Calu3 (cell line): ENCODE measurements at places on chromosomes 2 and 18. TPM values are rescaled to one million over a fixed set of nuclear protein-coding genes. Genes with fewer than 3 reads are reported as not detected.

Gene ANKRD30BL
- total RNA-seq, result not detected in 2 replicates

Gene CROCC2
- total RNA-seq, result not detected in 2 replicates

Gene ANKRD29
- 6.9 and 7.8 TPM in 2 replicates for total RNA-seq

Gene NR4A2
- 4.9 and 6.2 TPM in 2 replicates for total RNA-seq

Gene RGPD5
- total RNA-seq, result 19.8 and 22.9 TPM in 2 replicates

GRCh38 chr2:236536727-236537398 is 32.8 kb upstream of the ACKR3 start:
- H3K27ac ChIP-seq, result no peak overlapping the region
- peaks cover 28% of the 10 kb centered on the region for H3K27me3 ChIP-seq
- no peaks in the 10 kb centered on the region for H3K36me3 ChIP-seq
- DNase-seq, result no peak
- no peaks in the 10 kb centered on the region for H3K4me1 ChIP-seq

- H3K4me1 ChIP-seq, result no peaks in the 10 kb centered on the region
- H3K27ac ChIP-seq, result no peak overlapping the region
- H3K27me3 ChIP-seq, result no peaks in the 10 kb centered on the region
Observed at GRCh38 chr2:4499316-4500030, 796.1 kb downstream of the DCDC2C start.

GRCh38 chr2:73984922-73985307 is 205 bp downstream of the TET3 start:
- H3K4me3 ChIP-seq, result peak overlapping the region; percentile 81
- peaks cover 78% of the 10 kb centered on the region for H3K4me1 ChIP-seq
- DNase-seq, result peak; percentile 75
- peaks cover 82% of the 10 kb centered on the region for H3K36me3 ChIP-seq
- no peak overlapping the region for H3K27ac ChIP-seq

DNA sequence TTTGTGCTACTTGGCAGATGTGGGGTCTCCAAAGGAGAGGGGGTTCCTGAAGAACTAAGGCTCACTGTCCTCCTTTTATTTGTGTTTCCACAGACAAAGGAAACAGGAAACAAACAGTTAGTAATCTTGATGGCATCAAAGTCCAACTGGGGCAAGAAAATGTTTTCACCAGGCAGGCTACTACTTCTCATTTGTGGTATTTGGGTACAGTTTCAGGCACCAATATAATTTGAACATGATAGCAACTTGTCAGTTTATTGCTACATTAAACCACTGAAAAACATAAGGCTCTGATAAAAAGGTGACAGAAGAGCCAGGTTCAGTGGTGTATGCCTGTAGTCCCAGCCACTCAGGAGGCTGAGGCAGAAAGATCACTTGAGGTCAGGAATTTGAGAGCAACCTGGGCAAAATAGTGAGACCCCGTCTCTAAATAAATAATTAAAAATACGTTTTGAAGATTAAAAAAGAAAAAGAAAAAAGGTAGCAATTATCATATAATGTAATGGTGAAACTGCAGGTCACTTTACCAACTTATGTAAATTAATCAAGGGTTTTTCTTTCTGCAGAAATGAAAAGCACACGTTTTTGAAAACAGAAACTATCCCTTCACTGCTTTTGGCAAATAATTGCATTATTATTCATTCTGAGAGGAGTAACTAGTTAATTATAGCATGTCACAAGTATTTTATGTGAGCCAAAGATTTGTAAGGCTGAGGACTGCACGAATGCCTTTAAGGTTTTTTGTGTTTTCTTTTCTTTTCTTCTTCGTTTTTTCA is 157.5 kb upstream of the CAVIN2 start:
- no peaks in the 10 kb centered on the region for H3K4me1 ChIP-seq
- no peak for DNase-seq
- H3K27ac ChIP-seq, result no peak overlapping the region
- no peaks in the 10 kb centered on the region for H3K36me3 ChIP-seq
- H3K4me3 ChIP-seq, result no peak overlapping the region

DNA sequence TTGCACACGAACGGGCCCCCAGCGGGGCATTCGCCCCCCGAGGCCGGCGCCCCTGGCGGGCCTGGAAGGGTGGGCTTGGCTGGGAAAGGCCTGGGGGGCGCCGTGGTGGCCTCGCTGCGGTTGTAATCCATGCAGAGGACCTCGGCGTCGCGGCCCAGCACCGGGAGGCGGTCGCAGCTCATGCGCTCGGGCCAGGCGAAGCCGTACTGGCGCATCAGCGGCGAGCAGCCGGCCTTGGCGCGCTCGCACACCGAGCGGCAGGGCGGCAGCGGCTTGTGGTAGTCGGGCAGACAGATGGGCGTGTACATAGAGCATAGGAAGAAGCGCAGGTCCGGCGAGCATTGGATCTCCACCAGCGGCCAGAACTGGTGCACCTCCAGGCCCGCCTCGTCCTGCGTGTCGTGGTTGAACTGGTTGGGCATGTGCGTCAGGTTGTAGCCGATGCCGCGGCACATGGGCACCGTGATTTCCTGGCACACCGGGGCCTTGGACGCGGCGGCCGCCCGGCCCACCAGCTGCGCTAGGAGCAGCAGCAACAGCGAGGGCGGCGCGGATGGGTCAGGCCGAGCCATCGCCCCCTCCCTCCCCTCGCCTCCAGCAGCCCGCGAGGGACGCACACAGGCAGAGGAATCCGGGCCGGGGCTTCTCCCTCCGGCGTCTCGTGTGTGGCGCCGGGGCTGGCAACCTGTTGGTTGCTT is 1.4 kb downstream of the FZD5 start:
- H3K27me3 ChIP-seq, result no peaks in the 10 kb centered on the region
- H3K4me1 ChIP-seq, result peaks cover 51% of the 10 kb centered on the region
- peaks cover 68% of the 10 kb centered on the region for H3K36me3 ChIP-seq
- peak overlapping the region; percentile 83 for H3K27ac ChIP-seq
- H3K4me3 ChIP-seq, result peak overlapping the region; percentile 82
- DNase-seq, result peak; percentile 37

GRCh38 chr2:162106146-162106551 is 32.1 kb upstream of the DPP4 start:
- H3K27me3 ChIP-seq, result no peaks in the 10 kb centered on the region
- H3K27ac ChIP-seq, result no peak overlapping the region
- no peak overlapping the region for H3K4me3 ChIP-seq
- no peaks in the 10 kb centered on the region for H3K36me3 ChIP-seq
- DNase-seq, result no peak

DNA sequence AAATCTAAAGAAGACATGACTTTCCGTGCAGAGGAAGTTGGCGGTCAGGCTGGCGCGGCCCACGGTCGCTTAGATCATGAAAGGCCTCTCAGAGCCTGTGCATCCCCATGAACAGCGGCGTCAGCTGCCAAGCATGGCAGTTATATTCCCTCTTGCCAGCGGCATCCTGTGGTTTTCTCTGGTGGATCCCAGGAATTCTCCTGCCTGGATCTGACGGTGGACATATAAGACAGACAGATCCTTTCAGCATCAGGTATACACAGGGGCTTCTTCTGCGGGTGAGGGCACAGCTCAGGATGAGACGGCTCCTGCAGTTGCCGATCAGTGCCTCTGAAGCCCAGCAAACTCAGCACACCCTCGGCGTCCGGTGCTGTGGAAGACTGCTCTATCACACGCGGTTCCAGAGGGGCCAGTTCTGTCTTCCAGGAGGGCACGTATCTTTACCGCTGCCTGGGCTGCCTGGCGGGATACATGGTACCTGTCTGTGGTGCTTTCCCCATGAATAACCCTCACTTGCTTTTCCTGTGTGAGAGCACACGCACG is 157.8 kb downstream of the LDLRAD4 start:
- peaks cover 12% of the 10 kb centered on the region for H3K4me1 ChIP-seq
- H3K27ac ChIP-seq, result no peak overlapping the region
- no peaks in the 10 kb centered on the region for H3K27me3 ChIP-seq
- H3K4me3 ChIP-seq, result no peak overlapping the region
- no peaks in the 10 kb centered on the region for H3K36me3 ChIP-seq

DNA sequence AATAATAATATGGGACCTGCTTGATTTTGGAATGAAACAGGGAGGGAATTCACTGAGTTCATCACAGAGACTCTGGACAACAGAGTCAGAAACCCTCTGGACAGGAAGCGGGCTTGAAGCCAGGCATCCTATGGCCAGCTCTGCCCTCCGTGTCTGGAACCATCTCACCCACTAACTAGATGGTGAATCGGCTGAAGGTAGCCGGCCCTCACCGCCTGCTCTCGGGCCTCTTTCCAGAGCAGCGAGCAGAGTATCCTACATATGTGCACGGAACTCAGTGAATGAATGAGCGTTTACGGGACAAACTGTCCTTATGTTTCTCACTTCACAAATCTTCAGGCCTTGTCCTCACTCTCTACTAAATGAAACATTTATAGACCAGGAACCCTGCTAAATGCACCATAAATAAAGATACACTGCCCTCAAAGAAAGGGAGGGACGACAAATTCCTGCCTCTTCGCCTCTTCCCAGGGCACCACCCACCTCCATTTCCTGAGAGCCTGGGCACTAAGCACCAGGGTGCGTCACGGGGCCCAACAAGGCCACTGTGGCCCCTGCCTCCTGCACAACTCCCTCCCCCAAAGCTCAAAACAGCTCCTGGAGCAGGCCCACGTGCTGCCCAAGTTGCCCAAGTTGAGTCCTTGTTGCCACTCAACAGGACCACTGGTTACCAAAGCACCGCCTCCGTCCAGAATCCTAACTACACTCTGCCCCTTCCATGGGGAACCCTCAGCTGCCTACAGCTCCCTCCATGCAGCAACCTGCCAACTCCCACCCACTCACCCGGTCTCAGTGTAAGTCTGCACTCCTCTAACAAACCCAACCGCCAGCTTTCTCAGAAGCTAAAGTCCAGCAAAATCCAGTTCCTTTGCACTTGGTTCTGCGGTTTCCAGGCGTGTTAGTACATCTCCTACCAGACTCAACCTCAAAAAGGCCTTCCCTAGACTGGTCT is 1.7 kb downstream of the TBC1D8 start:
- H3K4me1 ChIP-seq, result peaks cover 58% of the 10 kb centered on the region
- H3K36me3 ChIP-seq, result peaks cover 28% of the 10 kb centered on the region
- no peaks in the 10 kb centered on the region for H3K27me3 ChIP-seq

- no peaks in the 10 kb centered on the region for H3K4me1 ChIP-seq
- no peaks in the 10 kb centered on the region for H3K36me3 ChIP-seq
- DNase-seq, result no peak
- H3K4me3 ChIP-seq, result no peak overlapping the region
Observed at GRCh38 chr2:230589497-230590015, 123.1 kb upstream of the CAB39 start.

DNA sequence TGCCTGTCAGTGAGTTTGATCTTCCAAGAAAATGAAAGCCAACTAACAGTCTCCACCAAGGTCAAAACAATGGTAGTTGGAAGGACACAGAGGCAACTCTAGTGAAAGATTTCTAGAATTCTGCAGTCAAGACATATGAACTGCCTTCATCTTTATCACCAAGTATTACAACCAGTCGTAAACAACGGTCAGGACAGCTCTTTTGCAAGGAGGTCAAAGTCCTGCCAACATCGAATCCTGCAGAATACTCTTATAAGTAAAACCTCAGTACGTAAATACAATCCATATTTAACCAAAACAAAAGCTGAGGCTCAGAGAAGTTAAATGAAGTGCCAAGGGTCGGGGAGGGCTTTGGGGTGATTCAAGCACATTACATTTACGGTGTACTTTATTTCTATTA is 3.1 kb downstream of the FEZ2 start:
- no peak overlapping the region for H3K27ac ChIP-seq
- peaks cover 20% of the 10 kb centered on the region for H3K36me3 ChIP-seq
- no peak for DNase-seq
- H3K27me3 ChIP-seq, result no peaks in the 10 kb centered on the region

DNA sequence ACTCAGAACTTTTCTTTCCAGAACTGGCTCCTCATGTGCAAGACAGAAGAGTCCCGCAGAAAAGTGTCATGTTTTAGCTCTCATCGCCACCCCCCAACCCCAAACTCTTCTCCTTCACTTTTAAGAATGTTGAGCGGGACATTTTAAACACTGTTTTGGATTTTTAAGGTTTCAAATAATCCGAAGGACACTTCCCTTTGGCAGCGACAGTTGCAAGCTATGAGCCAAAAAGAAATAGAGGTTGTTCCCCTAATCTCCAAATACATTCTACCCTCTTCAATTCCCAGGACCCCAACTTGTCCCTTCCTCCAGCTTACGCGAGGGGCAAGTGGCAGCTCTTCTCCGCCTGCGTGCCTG is 678 bp upstream of the UBE2E3 start:
- H3K27me3 ChIP-seq, result no peaks in the 10 kb centered on the region
- peaks cover 48% of the 10 kb centered on the region for H3K36me3 ChIP-seq
- peak overlapping the region; percentile 90 for H3K27ac ChIP-seq
- DNase-seq, result no peak
- peak overlapping the region; percentile 86 for H3K4me3 ChIP-seq

GRCh38 chr2:22748909-22749308 is 636.1 kb upstream of the KLHL29 start:
- H3K27me3 ChIP-seq, result peaks cover 14% of the 10 kb centered on the region
- H3K36me3 ChIP-seq, result no peaks in the 10 kb centered on the region
- no peak for DNase-seq

DNA sequence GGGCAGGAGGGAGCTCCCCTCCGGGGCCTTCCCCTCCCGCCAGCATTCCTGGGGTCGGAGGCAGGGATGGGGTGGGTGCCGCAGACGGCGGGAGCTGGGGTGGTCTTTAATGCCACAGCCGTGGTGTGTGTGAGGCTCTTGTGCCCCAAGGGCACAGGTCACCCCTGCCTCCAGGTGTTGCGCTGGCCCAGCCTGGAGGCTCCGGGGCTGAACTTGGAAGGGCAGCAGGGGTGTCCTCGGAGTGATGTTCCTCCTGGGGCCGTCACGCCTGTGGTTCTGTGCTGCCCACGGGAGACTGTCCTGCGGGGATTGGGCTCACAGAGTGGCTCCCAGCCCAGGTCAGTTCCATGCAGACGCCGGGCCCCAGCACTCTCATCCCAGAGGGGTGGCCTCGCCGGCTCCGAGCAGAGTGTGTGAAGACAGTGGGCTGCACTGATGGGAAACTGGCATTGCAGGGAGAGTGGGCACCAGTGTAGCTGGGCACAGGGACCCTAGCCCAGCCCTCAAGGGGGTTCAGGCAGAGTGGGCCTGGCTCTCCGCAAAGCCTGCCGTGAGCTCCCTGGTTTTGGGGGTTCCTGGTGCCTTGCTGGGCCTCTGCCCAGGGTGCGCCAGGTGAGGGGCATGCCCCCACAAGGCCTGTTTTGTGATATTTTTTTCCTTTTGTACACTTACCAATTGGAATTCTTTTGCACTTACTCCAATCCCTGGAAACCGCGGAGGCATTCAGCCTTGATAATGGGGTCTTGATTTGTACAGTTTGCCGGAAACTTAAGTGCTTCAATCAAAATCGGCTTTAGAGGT is 56.7 kb downstream of the NFATC1 start:
- H3K4me1 ChIP-seq, result no peaks in the 10 kb centered on the region
- no peaks in the 10 kb centered on the region for H3K27me3 ChIP-seq
- no peak for DNase-seq
- H3K27ac ChIP-seq, result no peak overlapping the region

- no peak overlapping the region for H3K4me3 ChIP-seq
- H3K27me3 ChIP-seq, result no peaks in the 10 kb centered on the region
- no peak for DNase-seq
- H3K36me3 ChIP-seq, result no peaks in the 10 kb centered on the region
- no peak overlapping the region for H3K27ac ChIP-seq
Observed at GRCh38 chr2:228731517-228731916, 539.6 kb downstream of the PID1 start.

GRCh38 chr2:85834466-85834865 is 54.3 kb downstream of the ST3GAL5 start:
- H3K4me1 ChIP-seq, result no peaks in the 10 kb centered on the region
- no peak overlapping the region for H3K27ac ChIP-seq
- H3K4me3 ChIP-seq, result no peak overlapping the region
- DNase-seq, result no peak

- H3K27me3 ChIP-seq, result peaks cover 42% of the 10 kb centered on the region
- H3K27ac ChIP-seq, result no peak overlapping the region
- H3K4me1 ChIP-seq, result peaks cover 12% of the 10 kb centered on the region
- H3K4me3 ChIP-seq, result no peak overlapping the region
- H3K36me3 ChIP-seq, result no peaks in the 10 kb centered on the region
Observed at GRCh38 chr18:59377613-59378337, 18.7 kb upstream of the LMAN1 start.
